ENCODE measurements at places on chromosomes 12 and 14.

- DNase-seq: no peak
Observed at GRCh38 chr12:2264651-2265232, 212.0 kb downstream of the CACNA1C start.

- no peak for DNase-seq
Observed at GRCh38 chr14:82855912-82856391, 1322.3 kb upstream of the SEL1L start.

GRCh38 chr14:24243336-24243836 is 963 bp upstream of the TINF2 start:
- no peak for DNase-seq

DNA sequence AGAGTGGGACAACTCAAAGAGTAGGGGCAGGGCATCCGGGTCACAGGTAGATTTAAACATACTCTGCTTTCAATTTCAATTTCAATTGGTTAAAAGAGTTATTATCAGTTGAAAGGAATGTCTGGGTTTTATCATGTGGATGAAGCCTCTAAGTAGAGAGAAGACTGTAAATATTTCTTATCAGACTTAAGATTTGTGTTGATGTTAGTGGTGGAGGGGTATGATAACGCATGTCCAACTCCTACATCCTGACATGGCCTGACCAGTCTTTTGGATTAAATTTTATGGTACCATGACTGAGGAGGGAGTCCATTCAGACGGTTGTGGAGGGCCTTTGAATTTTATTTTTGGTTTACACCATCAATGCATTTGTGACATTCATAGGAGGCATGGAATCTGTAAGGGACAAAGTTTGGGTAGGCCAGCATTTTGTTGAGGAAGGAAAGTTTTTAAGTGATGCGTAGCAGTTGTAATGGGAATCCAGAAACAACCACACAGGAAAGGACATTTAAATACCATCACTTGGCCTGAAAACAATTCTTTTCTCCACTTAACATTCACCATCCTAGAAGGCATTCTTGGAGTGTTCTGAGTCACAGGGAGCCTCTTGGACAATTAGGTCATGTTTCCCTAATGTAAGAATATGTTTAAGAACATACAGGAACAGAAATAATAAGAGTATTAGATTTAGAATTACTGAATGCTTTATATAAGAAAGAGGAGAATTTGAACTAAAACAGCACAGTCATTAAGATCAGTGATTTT is 371.9 kb downstream of the ATP23 start:
- no peak for DNase-seq

All from NCI-H510A (cell line).